SW 1271 (cell line): ENCODE measurements at places on chromosomes 2 and 18.

DNA sequence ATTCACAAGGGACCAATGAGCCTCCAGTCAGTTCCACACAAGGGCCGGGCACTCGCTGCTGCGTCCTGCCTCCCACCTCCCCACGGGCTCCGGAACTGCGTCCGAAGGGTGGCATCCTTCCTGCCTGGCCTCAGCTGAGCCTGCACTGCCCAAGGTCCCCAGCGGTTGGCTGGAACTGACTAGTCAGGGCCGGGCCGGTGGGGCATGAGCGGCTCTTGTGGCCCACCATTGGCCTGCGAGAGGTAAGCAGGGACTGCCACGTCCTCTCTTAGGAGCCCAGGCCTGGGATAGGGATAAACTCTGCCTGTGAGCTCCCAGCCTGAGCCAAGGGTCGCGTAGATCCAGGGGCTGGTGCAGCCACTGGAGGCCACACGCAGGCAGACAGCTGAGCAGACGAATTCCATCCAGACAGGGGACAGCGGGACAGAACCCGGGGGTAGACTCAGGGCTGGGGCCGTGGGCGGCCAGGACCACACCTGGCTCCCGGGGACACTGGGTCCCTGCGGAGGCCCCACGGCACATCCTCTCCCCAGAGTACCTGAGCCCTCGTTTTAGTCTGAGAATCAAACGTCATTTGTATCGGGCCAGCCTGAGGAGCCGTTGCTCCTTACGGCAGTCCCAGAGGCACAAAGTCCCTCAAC lies 148.4 kb downstream of the ZNF516 start:
- DNase-seq = no peak

- DNase-seq = no peak
These were observed 53.2 kb downstream of the SH3BP4 start for GRCh38 chr2:235005023-235005422.

GRCh38 chr2:188629753-188630527 lies 338.3 kb downstream of the GULP1 start:
- no peak for DNase-seq

GRCh38 chr2:28089486-28089885 lies 199.0 kb downstream of the BABAM2 start:
- DNase-seq = no peak

GRCh38 chr2:236026841-236027240 lies 141.3 kb downstream of the GBX2 start:
- DNase-seq = no peak

GRCh38 chr2:144759746-144760145 lies 239.8 kb upstream of the ZEB2 start:
- DNase-seq = no peak

GRCh38 chr2:193687195-193687594 lies 1492.5 kb upstream of the TMEFF2 start:
- no peak for DNase-seq

DNA sequence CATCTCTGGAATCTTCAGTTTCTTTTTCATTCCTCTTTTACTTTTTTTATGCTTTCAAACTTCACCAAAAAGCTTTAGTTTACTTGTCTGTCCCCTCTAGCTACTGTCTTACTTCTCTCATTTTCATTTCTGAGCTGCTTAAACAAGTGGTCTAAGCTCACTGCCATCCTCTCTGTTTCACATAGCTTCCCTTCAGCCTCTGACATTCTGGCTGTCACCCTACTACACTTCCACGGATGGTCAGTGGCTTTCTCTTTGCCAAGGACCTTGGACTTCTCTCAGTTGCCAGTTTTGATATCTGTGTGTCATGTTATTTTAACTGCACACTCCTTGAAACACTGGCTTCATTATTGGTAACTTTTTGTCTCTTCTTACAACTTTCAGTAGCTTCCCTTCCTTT lies 176.1 kb downstream of the IKZF2 start:
- no peak for DNase-seq

- no peak for DNase-seq
These were observed 204.1 kb downstream of the NDUFA10 start for GRCh38 chr2:239820836-239821693.

DNA sequence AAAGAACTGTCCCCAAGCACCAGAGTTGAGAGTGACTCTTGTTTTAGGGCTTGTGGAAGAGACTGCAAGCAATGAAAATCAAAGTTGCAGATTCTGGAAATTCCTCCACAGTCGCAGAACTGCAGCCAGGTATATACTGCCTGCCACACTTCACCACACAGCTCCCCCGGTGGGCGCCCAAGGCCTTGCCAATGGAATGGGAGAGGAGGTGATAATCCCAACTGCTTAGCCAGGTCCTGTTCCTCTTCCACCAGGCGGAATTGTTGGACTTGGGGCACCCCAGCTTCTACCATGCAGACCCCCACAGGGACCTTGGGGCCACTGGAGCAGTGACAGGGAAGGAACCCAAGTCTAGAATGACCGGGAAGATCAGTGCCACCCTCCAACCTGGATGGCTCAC lies 4.8 kb upstream of the PDIA6 start:
- no peak for DNase-seq

GRCh38 chr2:223477318-223477717 lies 124.8 kb downstream of the SCG2 start:
- DNase-seq = no peak

GRCh38 chr2:218465987-218466633 lies 47.2 kb downstream of the VIL1 start:
- no peak for DNase-seq

- no peak for DNase-seq
These were observed 89.0 kb downstream of the MARCHF4 start for GRCh38 chr2:216283038-216283900.

DNA sequence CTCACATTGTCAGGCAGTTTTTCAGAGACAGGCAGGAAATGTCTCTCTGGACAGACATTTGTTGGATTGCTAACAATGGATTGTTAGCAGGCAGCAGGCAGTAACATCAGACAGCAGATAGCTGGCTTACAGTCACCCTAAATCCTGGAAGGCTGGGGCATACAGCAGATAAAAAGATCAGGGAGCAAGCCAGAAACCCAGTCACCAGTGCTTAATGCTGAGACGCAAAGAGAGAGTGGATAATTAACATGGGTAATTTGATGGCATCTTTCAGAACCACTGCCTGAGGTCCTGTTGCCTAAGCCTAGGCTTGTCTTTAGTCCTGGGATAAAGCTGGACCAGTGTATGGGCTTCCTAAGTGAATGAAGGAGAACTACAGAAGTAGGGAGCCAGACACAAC lies 22.4 kb downstream of the MC4R start:
- no peak for DNase-seq

- DNase-seq = no peak
These were observed 21.7 kb downstream of the KCTD18 start for GRCh38 chr2:200488169-200488568.

- DNase-seq = no peak
These were observed 93.4 kb upstream of the TLK1 start for GRCh38 chr2:171253900-171254650.

GRCh38 chr18:57951999-57952774 lies 91.8 kb upstream of the NEDD4L start:
- no peak for DNase-seq

GRCh38 chr2:60391230-60391629 lies 162.2 kb downstream of the BCL11A start:
- no peak for DNase-seq
